ENCODE measurements at places on chromosomes 13 and 19.

- no peak for DNase-seq
These were observed 2860.6 kb upstream of the PCDH20 start for GRCh38 chr13:64276232-64276631.

- no peak for DNase-seq
These were observed 920 bp upstream of the ANO8 start for GRCh38 chr19:17335575-17335974.

DNA sequence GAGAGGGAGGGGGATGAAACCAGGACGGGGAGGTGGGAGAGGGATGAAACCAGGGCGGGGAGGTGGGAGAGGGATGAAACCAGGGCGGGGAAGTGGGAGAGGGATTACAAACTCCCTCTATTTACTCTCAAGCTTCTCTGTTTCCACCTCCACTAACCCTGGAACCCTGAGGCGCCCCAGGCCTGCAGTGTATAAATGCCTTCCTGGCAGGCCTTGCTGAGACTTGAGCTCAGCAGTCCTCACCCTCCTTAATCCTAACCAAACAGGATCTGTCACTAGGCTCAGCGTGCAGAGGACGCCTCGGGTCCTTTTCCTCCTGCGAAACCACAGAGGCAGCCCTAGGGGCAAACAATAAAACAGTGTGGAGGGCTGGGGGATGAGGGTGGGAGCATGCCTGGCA is 32.1 kb upstream of the OR1M1 start:
- no peak for DNase-seq

DNA sequence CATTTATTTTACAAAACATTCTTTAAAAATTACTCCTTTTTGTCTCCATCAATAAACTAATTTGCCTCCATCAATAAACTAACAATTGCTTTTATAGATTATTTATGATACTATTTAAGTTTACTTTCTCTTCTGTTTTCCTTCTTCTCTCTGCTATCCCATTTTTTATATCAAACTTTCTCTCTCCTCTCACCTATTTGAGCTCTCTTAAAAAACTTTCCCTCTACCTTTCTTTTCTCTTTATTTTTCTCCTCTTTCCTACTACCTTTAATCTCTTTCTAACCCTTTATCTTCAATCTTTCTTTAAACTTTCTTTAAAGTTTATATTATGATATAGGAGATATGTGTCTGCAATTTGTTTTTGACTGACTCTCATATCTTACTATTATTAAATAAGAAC is 566.4 kb downstream of the DACH1 start:
- DNase-seq = no peak

GRCh38 chr19:55078996-55079395 is 3.3 kb downstream of the EPS8L1 start:
- DNase-seq = no peak

DNA sequence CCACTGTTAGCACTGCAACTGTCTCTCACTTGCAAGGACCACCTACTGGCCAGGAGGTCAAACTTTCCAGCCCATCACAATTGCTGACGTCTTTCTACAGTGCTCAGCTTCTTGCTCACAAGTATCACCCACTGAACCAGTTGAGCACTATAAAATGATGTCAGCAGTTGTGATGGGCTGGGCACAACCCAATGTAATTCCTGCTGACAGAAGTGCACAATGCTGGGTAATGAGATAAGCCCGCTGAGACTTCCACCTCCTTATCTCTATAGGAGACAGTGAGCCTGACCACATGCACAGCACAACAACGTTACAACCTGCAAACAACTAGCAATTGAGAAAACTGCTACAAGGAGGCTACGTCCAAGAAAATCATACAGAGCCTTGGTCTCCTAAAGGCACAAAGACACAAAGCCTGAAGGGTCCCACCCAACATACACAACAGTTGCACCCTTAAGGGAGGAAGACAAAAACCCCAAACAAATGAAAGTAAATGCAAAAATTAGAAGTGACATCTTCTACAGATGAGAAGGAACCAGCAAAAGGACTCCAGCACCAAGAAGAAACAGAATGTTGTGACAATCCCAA is 273.2 kb downstream of the LIG4 start:
- DNase-seq = no peak
